ENCODE measurements at places on chromosomes 3 and 15.

DNA sequence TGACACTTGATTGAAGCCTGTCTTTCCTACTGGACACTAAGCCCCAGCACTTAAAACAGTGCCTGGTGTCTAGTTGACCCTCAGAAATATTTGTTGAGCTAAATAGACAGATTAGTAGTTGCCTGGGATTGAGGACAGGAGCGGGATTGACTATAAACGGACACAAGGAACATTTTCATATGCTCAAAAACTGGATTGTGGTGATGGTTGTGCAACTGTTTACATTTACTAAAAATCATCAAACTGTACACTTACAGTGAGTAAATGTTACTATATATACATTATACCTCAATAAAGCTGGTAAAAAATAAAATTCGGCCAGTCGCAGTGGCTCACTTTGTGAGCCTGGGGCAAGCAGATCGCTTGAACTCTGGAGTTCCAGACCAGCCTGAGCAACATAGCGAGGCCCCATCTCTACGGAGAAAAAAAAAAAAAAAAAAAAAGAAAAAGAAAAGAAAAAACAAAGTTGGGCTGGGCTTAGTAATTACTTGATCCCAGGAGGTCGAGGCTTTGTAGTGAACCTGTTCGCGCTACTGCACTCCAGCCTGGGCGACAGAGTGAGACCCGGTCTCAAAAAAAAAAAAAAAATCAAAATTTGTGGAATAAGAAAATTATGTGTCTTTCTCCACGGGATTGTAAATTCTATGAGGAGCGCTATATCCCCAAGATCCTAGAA, 632 bp upstream of the IDH3A start:
- no peak for DNase-seq

DNA sequence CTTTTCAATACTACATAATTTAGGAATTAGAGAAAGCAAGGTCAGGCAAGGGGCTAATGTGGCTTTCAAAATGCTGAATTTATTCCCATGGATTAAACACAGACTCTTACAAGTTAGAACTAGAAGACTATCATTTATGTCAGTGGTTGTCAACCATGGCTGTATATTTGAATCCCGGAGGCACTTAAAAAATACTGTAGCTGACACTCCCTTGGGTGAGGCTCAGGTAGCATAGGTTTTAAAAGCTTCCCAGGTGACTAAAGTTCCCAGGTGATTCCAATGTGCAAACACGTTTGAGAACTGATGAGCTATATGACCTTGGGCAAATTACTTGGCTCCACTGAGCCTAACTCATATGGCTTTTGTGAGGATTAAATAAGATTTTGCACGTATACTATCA, 29.6 kb downstream of the AAGAB start:
- DNase-seq: no peak

DNA sequence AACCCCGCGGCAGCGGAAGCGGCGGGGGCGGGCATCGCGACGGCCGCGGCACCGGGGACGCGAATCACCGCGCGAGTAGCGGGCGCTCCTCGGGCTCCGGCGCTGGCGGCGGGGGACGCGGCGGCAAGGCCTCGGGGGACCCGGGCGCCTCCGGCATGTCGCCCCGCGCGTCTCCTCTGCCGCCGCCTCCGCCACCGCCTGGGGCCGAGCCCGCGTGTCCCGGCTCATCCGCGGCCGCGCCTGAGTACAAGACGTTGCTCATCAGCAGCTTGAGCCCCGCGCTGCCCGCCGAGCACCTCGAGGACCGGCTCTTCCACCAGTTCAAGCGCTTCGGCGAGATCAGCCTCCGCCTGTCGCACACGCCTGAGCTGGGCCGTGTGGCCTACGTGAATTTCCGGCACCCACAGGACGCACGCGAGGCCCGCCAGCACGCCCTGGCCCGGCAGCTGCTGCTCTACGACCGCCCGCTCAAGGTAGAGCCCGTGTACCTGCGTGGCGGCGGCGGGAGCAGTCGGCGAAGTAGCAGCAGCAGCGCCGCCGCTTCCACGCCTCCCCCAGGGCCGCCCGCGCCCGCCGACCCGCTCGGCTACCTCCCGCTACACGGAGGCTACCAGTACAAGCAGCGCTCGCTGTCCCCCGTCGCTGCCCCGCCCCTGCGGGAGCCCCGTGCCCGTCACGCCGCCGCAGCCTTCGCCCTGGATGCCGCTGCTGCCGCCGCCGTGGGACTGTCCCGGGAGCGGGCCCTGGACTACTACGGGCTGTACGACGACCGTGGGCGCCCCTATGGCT, 675 bp downstream of the RBM15B start:
- DNase-seq: peak; percentile 14

- no peak for DNase-seq
These were observed 1.2 kb downstream of the CISH start for GRCh38 chr3:50610181-50610971.

All from stimulated activated CD8-positive, alpha-beta memory T cell treated with anti-CD3 and anti-CD28 coated beads, Interleukin-4, amount 100 ng/mL, for 4 hours (primary cell).